ENCODE measurements at places on chromosomes 4 and X.

GRCh38 chr4:76305971-76306881, at the start of gene STBD1:
TSS of gene STBD1 (plus strand) at chr4:76306733. CDS start at chr4:76306770, 37 bp downstream.
- DNase-seq = peak; percentile 52

DNA sequence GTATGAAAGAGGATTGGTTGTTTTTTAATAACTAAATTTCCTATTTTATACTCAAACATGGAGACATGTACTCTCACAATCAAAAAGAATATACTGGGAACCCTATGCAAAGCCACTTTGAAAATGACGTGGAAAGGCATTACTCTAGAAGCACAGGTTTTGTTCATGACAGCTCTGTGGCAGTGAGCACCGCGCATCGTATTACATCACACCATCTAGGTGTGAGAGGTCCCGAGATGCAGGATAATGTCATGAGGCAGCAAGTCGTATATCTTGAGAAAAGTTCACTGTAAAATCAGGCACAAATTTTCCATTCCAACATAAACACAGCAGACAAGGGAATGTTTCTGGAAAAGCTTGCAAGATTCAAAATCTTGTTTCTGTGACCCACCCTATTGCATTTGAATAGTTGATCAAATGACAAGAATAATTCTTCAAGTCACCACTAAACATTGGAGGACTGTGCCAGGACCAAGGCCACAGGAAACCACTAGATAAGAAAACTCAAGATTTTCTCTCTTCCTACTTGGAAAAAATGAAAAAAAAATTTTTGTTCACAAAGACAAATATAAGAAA, 127.6 kb downstream of the LDB2 start:
- no peak for DNase-seq

DNA sequence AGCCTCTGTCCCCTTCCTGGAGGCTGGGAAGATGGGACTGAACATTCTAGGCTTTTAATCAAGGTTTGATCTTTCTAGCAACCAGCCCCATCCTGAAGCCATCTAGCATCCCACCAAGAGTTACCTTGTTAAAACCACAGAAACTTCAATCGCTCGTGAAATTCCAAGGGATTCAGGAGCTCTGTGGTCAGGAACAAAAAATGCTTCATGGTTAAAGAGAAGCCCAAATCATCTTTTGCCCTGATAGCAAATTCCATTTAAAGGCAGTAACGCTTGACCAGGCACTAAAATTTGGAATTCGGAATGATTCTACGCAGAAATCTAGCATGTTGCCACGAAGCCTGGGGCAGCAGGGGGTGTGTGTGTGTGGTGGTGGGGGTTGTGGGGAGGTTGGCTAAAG, 47.8 kb downstream of the CASP6 start:
- no peak for DNase-seq

GRCh38 chr4:39521253-39521919, 5.9 kb downstream of the UGDH start:
- no peak for DNase-seq

DNA sequence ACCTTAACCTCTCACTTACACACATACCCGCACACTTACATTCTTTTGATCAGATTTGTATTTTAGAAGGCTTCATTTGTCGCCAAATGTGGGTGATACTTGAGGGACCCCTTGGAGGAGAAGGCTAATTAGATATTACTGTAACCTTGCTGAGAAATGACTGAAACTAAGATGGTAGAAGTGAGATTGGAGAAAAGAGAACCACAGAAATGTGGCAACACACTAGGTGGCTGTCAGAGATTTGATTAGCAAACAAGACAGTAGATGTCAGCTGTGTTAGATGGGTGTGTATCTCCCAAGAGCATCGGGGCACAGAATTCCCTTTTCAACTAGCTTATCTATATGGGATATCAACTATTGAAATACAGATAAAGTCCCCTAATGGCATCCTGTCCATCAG, 149.3 kb upstream of the FABP2 start:
- DNase-seq = no peak

DNA sequence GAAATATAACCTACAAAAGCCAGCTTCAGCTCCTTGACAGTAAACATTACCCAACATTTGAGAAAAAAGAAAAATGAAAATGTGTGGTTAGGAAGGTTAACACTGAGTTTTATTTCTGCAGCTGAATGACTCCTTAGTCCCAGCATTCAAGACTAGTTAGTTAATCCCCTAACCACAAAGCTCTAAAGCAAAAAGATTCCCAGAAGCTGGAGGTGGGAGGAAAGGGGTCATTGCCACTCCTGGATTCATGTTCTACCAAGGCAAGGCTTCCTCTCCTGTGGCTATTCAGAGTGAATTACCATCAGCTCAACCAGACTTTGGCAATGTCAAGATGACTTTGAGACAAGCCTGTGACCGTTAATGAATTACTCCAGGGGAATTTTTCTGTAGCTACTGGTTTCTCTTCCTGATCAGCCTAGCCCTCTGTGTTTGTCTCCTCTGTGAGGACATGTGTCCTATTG, 63.6 kb downstream of the HADH start:
- no peak for DNase-seq

- no peak for DNase-seq
Observed at GRCh38 chrX:38965888-38966287, 164.6 kb downstream of the MID1IP1 start.

GRCh38 chrX:118536204-118536603, 40.6 kb downstream of the DOCK11 start:
- DNase-seq = no peak

DNA sequence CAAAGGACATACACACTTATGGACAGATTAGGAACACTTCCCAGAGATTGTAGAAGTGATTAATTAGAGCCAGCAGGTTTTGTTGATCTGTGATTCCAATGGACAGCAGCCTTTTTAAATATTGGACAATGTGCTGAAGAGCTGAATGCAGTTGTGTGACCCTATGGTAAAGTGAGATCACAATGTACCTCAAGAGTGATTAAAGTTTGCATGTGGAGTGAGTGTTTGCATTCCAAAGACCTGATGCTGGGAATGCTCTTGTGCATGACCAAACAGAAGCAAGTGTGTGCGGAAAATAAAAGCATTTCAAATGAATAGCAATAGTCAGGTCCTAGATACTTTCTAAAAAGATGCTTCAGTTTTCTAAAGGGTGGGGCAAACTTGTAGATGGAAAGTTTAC, 154.1 kb downstream of the BANK1 start:
- no peak for DNase-seq

DNA sequence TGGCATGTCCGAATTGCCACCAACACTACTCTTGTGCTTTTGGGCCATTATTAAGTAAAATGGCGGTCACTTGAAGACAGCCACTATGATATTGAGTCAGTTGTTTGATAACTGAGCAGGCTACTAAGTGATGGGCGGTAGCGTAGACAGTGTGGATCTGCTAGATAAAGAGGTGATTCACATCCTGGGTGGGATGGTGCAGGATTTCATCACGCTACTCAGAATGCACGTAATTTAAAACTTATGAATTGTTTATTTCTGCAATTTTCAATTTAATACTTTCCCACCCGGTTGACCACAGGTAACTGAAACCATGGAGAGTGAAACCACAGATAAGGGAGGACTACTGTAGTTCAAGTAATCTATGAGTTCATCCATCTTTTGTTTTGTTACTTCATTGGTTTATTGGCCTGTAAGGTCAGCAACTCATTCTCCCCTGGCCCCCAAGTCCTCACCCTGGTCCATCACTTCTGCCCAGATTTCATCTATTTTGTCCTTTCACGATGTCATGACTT, 2.9 kb downstream of the ARAF start:
- no peak for DNase-seq

DNA sequence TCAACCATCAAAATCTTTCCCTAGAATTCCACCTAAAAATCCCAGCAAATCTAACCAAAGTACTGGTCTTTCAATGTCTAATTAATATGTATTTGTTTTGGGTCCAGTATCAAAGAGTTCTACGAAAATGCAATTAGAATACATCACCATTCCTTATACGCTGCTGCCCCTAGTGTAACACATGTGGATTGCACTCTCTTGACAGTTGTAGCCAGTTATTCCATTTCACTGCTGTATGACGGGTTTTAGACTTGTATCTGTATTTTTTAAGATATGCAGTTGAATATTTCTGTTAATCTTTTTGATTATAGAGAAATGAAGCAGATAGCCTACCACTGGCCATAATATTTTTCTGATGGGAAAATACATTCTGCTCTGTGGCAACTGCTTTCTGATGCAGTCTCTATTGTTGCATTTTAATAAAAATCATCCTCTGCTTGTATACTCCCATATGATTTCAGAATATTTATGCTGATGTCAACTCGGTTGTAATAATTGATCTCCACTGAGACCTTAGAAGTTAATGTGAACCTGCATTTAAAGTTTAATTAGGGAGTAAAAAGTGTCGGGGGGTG, 17.1 kb upstream of the PAGE2B start:
- DNase-seq = peak; percentile 47

DNA sequence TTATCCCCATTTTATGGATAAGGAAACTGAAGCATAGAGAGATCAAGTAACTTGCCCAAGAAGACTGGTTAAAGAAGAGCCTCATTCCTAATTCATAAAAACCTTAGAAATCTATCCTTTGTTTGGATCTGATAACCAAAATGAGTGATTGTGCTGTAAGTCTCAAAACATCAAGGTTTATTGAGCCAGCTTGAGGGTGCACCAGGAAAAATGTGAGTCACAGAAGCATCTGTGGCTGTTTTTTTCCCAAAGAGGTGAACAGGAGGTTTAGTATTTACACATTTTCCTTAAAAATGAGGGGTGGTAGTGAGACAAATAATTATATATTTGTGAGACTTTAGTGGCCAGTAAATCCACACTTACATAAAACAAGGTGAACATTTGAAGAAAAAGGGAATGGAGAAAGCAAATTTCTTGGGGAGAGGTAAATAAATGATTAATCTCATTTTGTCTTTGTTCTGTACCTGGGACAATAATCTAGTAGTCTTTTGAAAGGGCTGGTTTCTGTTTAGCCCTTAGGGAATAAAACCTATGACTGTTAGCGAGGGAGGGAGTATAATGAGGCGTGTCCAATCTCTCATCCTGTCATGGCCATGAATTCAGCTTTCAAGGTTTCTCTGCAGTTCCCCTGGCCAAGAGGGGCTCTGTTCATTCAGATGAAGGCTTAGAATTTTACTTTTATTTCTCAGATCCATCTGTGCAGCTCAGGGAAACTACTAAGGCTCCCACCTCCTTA, 12.2 kb upstream of the FMR1 start:
- no peak for DNase-seq

- DNase-seq = no peak
Observed at GRCh38 chr4:572594-572993, 3.5 kb downstream of the TMEM271 start.

GRCh38 chrX:69216446-69216845, 51.2 kb upstream of the PJA1 start:
- DNase-seq = no peak

DNA sequence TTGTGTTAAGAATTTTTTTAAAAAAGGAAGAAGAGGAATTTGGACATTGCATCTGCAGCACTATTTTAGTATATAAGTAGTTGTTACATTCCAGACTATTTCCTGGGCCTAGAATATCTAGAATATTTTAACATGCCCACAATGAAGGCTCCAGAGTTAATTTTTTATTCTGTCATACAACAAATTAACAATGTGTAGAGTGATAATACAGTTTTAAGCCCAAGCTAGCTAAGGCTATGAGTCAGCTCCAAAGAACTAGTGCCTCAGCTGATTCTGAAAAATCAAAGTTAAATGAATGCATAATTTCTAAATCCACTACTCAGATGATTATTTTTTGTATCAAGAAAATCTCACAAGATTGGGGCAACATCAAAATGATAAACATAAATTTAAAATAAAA, 231.4 kb downstream of the PRDM5 start:
- DNase-seq = no peak

- no peak for DNase-seq
Observed at GRCh38 chr4:143019351-143019750, 165.4 kb upstream of the USP38 start.

GRCh38 chr4:26763648-26764047, 97.0 kb upstream of the STIM2 start:
- DNase-seq = no peak

DNA sequence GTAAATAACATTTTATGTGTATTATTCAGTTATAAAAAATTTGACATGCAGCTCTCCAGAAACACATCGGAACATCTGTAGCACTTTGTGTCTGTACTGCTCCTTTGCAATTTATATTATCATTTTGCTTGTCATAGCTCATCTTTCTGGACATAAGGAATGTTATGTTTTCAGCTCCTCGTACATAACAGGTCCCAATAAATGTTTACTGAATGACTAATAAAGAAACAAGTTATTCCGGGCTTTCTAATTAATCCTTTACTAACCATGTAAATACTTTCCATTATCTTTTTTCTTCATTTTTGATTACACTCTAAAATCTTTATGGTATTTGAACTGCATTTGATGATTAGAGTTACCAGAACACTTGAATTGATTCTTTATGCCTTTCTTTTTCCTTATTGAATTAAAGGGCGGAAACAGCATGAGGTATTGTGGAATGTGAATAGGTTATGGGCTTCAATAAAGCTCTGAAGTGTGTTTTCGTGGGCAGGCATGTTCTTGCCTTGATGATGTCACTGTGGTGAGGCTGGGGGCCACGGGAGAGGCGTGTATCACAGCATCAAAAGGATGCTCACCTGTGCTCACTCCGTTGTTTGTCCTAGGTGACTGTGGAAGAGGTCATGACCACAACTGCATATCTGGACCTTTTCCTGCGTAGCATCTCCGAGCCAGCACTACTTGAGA, 131.6 kb downstream of the GATB start:
- DNase-seq = no peak

GRCh38 chr4:137238456-137239162, 293.7 kb downstream of the PCDH18 start:
- DNase-seq = no peak

DNA sequence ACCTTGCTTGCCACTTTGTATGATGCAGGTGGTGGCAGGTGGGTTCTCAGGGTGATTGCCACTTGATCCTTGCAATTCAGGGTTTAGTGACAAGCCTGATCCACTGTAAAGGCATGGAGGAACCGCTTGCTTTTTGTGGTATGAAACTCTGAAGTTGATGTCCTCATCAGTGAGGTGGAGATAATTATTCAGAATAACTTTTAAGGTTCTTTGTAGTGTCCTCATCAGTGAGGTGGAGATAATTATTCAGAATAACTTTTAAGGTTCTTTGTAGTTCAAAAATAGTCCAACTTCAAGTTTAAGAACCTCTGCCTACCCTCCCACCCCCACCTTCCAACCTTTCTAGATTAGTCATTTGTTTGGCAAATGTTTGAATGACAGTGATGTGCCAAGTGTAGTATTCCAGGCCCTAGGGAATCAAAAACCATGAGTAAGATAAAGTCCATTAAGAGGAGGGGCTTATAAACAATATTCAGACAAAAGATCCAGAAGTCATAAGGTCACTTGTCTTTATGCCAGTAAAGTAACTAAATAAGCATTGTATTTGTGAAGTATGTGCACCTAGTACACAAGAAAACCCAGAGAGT, 51.2 kb downstream of the DCUN1D4 start:
- no peak for DNase-seq

DNA sequence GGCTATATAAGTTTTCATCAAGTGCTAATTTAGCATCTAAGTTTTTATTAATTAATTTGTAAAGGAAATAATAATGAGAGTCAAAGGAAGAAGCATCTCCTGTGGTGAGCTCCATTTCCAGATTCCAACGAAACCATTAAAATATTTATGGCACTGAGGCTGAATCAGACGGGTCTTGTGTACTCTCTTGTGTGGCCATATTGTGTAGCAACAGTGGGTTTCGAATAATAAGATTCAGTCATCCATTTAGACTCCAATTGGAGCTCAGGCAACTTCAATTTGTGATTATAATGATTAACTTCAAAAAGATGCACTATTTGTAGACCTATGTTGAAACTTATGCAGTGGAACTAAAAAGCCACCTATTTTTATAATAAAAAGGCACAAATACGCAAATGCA, 82.4 kb downstream of the SNCA start:
- DNase-seq = no peak

GRCh38 chrX:132144061-132144460, 16.2 kb upstream of the FRMD7 start:
- DNase-seq = no peak
